Stimulated activated CD8-positive, alpha-beta memory T cell treated with anti-CD3 and anti-CD28 coated beads, Interleukin-7, amount 100 ng/mL, for 1 hour (primary cell): ENCODE measurements at places on chromosomes 5 and 9.

GRCh38 chr9:133509179-133510083, 15.3 kb downstream of the MYMK start:
- DNase-seq = no peak

DNA sequence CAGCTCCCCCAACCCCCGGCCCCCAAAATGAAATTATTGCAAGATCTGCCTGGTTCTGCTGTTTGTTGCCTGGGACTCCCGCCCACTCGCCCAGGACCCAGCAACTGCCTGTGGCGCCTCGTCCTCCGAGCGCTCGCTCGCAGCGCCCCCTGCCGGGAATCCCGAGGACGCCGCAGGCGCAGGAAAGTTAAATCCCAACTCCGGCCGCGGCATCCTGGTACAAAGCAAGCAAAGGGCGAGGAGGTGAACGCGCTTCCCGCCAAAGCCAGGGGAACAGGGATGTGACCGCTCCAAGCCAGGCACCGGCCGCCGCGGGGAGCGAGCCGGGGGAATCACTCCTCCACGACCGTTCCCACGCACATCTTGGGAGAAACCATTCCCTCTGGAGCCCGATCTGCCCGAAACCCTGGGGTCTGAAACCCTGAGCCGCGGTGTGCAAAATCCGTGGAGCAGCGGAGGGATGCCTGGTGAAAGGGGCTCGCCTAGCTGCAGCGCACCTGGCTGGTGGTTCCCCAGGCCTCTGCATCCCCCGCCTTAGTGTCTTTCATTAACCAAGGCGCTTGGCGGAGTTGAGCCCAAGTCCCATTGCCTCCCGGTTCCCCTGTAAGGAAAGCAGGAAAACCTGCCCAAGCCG, 1.3 kb downstream of the SEMA5A start:
- DNase-seq = no peak

GRCh38 chr5:172096207-172096940, 89.9 kb upstream of the FBXW11 start:
- no peak for DNase-seq

- DNase-seq = no peak
Observed at GRCh38 chr9:25935188-25935587, 256.9 kb upstream of the TUSC1 start.

DNA sequence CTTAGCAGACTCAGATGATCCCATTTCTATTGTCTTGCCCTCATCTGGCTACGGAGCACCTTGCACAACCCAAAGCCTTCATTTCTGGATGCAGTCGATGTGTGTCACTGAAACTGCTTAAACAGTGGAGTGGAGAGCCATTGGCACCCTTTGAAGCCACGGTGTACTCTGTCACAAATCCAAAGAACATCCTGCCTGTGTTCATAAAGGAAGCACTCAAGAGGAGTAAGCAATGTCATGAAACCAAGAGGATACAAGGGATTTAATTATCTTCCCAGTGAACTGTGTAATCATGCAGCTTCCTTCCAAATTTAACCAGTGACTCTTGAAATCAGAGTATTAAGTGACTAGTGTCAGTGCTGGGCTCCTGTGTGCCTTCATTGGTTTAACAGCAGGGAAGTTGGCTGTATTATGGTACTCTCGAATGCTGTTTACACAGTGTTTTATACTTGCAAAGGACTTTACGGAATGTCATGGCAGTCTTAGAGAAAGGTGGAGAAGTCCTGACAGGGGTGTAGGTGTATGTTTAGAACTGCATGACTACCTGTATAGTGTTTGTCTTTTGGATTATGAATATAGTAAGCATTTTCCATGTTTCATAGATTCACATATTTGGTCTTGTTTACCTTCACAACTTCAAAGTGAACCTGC, 41.9 kb downstream of the CD180 start:
- DNase-seq = no peak

DNA sequence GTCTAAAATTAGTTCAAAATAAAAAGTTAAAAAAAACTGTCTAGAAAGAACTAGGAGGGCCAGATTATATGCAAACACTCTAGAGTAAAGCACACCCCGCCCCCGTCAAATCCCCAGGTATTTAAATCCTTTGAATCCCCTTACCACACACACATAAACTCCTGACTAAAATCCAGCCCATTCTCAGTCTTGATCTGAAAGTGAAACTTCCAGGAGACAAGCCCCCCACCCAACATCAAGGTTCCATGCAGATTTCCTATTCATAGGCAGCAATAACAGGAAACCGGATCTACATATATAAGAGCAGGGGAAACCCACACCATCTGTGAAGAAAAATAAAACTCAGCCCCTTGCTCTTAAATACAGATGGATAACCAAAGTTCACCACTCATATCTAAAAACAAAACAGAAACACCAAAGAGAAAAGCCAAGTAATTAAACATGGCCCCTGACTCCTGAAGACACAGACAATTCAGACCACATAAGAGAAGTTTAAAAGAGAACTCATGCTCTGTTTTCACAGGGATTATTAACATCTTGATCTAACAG, 42.3 kb downstream of the MARCHF3 start:
- no peak for DNase-seq

DNA sequence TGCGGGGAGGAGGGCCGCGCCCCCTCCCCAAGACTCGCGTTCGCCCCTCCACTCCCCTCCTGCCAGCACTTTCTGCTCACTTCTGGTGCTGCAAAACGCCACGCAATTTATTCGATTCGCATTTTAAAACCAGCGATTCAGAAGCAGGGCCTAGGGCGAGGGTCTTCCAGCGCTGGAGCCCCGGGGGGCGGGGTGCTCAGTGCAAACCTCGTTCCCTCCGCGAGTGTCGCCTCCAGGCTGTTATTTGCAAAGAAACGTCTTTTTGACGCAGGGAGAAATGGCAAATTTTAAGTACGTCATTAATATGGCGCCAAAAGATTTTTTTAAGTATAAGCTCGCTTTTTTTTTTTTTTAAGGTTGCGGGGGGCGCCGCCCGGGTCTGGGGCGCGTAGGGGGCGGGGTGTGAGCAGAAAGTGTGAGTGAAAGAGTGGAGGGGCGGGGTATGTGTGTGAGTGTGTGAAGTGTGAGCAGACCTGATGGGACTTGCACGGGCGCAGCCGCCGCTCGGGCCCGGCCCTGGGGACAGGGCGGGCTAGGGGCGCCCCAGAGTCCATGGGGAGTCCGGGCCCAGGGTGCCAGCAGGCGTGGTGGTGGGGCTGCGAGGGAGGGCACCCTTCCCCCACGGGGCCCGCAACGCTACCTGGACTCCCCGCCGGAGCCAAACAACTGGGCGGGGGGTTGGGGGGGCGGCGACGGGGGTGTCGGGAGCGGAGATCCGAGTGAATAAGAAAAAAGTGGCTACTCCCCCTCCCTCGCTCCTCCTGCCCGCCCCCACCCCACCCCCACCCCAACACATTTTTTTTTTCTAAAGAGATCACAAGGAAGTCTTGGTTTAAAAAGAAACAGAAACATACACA, at the start of gene JADE2:
TSS of gene JADE2 (plus strand) at position 845 of the 857 bp plus-strand sequence. CDS start 10,188 bp downstream, outside the sequence.
- peak; percentile 61 for DNase-seq

DNA sequence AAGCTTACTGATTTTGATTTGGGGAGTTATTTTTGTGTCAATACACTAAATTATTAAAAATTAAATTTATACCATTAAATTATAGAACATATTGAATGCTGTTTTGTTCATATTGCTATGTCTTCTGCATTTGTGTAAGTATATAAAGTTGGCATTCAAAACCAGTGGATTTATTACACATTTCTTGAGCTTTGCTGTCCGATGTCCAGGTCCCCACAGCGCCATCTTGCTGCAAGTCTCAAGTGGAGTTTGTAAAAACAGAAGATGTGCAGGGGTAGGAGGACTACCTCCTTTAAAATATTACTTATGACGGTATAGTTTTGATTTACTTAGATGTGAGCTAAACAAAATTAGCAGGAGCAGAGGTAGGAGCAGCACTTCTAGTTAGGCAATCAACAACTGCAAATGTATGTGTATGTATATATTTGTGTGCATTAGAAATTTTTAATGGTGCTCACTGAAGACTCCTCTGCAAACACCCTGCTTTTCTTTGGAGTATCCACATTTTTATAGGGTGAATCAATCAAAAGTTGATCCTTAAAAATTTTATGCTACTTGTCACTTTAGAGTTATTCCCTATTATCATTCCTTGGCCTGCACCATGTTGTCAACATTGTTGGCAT, 37.4 kb downstream of the CPEB4 start:
- no peak for DNase-seq

- no peak for DNase-seq
Observed at GRCh38 chr9:117528225-117528624, 113.4 kb upstream of the ASTN2 start.

DNA sequence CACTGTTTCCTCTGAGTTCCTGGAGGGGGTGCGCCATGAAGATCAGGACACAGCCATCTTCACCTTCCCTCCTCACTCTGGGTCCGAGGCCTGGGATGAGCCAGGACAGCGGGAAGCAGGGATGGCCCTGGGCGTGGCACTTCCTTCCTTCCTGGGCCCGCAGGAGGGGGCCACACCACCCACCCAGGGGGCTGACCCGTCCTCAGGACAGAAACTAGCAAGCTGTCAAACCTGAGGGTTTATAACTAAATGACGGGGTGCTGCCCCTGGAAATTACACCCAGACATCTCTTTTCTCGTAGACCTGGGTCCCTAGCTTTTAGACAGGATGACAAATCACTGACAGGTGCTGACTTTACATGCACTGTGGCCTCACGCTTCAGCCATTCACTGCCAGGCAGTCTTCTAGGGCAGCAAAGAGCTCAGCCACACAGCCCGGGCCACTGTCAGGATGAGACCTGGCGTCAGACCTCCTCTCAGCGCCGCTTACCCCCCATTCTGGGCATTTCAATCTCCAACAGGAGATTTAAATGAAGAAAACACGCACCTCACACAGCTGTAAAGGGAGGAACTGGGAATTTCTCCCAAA, 8.1 kb downstream of the FCN2 start:
- no peak for DNase-seq

DNA sequence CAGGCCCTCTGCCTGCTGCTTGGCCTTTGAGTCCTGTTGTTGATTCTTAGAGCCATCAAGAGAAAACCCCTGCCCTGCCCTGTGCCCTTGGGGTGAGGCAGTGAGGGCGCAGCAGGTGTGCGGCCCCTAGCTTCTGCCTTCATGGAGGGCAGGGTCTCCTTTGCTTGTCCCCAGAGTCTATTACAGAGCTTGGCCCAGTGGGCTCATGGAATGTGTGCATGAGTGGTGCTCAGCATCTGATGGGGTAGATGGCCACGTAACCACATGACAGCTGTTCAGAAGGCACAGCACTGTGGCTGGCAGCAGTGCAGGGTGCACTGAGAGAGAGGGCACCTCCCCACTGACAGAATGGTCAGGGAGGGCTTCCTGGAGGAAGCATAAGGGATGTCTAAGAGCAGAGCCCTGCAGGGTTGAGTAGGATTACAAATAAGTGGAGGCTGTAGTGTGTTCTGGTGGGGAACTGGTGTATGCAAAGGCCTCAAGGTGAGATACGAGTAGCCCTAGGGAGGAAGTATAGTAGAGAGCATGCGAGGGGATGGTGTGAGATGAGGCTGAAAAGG, 70.8 kb downstream of the MACROH2A1 start:
- no peak for DNase-seq

DNA sequence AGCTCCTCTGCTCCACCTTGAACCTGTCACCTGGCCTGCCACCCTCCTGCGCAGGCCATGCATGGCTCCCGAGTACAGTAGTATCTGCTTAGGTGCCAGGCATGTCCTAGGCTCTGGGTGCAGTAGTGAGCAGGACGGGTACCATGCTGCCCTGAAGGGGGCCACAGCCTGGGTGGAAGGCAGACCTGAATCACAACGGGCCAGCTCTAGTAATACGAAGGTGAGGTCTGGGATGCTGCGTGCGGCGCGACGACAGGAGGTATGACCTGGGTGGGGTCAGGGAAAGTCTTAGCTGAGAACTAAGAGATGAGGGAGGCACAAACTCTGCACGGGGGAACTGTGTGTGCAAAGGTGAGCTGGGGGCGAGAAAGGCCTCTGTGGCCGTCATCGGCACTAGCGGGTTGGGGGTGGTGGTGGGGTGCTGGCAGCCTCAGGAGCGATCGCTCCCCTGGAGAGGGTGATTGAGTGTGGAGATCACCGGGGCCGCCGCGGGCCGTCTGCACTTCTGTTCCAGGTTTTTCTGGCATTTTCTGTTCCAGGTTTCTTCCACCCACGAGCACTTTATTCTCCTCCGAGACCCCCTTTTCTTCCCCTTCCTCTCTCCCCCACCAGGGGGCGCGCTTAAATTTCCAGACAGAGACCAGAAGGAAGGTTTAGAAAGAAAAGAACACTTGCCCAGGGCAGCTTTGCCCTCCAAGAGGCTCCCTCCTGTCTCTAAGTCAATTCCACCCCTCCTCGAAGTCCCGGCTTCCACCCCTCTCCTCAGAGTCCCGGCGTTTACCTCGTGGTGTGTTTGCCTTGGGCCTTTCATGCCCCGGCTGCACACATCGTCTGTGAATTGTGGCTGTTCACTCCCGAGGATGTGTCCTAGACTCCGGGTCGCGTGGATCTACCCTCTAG, 15.1 kb downstream of the PDLIM4 start:
- DNase-seq = peak; percentile 28

- DNase-seq = no peak
Observed at GRCh38 chr9:135358552-135358940, 121.0 kb upstream of the PPP1R26 start.

GRCh38 chr5:143262393-143263174, 140.9 kb downstream of the NR3C1 start:
- DNase-seq = no peak

GRCh38 chr9:87569008-87569509, 71.4 kb downstream of the DAPK1 start:
- DNase-seq = no peak
